HCEC 1CT (cell line): ENCODE measurements at places on chromosomes 2 and 18.

GRCh38 chr2:198545411-198545810 lies 741.0 kb downstream of the PLCL1 start:
- DNase-seq = peak; percentile 34

DNA sequence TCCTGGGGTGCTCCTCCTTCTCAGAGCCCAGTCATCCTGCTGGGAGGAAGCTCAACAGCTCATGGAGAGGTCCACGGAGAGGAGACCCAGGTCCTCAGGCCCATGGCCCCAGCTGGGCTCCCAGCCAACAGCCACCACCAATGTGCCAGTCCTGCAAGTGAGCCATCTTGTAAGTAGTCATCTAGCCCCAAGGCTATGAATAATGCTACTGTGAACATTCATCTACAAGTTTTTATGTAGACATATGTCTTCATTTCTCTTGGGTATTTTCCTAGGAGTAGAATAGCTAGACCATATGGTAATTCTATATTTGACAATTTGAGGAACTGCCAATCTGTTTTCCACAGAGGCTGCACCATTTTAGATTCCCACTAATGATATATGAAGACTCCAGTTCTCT lies 166.1 kb downstream of the MTCL1 start:
- DNase-seq = no peak

- no peak for DNase-seq
These were observed 142.7 kb downstream of the PDE11A start for GRCh38 chr2:177929662-177930522.

- DNase-seq = peak; percentile 17
These were observed 105.4 kb downstream of the ETAA1 start for GRCh38 chr2:67502346-67503065.

DNA sequence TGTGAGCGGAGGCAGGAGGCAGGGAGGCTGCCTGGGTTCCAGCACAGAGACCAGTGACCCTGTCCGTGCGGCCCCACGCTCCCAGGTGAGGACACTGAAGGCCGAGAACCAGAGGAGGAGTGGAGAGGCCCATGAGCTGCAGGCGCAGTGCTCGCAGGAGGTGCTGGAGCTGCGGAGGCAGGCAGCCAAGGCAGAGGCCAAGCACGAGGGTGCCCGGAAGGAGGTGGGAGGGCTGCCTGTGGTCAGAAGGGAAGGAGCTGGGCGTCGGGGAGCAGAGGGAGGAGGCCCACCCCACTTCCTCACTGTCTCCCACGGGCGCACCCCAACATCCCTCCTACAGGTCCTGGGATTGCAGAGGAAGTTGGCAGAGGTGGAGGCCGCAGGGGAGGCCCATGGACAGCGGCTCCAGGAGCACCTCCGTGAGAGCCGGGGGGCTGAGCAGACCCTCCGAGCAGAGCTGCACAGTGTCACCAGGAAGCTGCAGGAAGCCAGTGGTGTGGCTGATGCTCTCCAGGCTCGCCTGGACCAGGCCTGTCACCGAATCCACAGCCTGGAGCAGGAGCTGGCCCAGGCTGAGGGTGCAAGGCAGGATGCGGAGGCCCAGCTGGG lies 33.0 kb upstream of the SNED1 start:
- no peak for DNase-seq

DNA sequence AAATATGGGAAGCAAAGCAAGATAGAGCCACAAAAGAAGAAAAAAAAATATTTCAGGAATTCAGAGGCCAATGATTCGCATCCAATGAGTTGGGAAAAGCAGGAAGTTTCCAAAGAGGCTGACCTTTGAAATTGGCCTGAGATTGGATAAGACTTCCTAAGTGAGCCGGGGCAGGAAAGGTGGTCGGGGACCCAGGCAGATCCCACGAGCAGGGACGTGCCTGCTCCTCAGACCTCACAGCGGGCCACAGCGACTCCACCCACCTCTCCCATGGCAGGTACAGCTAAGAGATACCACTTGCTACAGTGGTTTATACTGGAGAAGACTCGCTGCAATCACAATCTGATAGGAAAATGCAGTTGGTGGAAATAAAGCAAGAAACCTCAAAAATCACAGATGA lies 102.8 kb upstream of the SALL3 start:
- DNase-seq = no peak

- no peak for DNase-seq
These were observed 32.8 kb downstream of the MAIP1 start for GRCh38 chr2:199988151-199988550.

GRCh38 chr2:174802459-174802858 lies 38.2 kb upstream of the CHRNA1 start:
- peak; percentile 93 for DNase-seq

GRCh38 chr2:127161176-127162136 lies 54.5 kb upstream of the BIN1 start:
- no peak for DNase-seq

- DNase-seq = no peak
These were observed 78.7 kb upstream of the LAPTM4A start for GRCh38 chr2:20130160-20130560.

- no peak for DNase-seq
These were observed 82.5 kb downstream of the TGFA start for GRCh38 chr2:70471129-70471528.

DNA sequence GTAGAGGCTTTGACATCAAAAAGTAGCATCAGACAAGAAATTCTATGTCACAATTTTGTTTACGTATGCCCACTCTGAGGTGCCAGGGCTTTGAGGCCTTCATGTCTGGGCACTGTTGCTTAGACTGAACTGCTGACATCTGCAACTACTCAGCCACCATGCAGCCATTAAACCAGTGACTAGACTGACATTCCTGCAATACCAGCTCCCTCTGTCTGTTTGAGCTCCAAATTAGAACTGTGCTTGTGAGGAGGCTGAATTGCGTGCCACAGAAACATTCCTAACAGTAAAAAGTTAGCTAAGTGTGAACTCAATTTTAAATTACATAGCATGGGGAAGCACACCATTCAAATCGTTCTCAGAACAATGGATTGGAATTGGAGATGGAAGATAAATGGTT lies 163.2 kb downstream of the INSIG2 start:
- no peak for DNase-seq

GRCh38 chr2:23548143-23548769 lies 163.3 kb downstream of the KLHL29 start:
- DNase-seq = no peak

GRCh38 chr2:75326645-75327044 lies 127.3 kb upstream of the TACR1 start:
- DNase-seq = no peak

GRCh38 chr2:37904993-37905392 lies 20.1 kb upstream of the RMDN2 start:
- DNase-seq = no peak

GRCh38 chr2:131067465-131068125 lies 25.7 kb downstream of the FAM168B start:
- no peak for DNase-seq

DNA sequence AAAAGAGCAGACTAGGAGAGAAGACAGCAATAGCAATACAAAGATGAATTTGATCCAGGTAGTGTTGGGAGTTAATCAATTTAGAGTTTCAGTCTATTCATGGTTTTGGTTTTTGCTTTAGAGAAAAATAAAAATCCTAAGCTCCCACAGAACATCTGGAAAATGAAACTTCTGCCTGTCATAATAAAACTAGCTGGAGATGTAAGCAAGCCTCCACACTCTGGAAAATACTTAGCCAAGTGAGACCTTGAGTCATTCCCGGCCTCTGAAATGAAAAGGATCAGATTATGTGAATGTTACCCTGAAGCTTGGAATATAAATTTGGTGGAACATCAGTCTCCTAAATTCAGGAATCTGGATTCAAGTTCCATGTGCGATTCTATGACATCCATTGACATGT lies 485.6 kb upstream of the SPRED2 start:
- no peak for DNase-seq

DNA sequence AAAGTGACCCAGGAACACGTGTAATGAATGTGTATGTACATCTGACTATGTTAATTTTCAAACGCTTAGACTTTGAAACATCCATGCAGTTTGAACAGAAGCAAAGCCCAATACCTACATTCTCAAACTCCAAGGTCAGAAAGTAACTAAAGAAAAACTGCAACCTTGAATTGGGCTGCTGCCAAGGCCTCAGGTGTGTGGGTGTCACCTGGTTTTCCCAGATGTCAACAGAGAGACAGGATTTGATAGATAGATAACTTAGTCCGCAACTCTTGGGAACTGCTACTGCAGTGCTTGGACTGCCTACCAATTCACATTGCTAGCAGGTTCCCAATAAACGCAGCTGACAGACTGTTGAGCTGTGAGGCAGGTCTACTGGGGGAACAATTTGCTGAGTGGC lies 78.7 kb upstream of the PAPOLG start:
- no peak for DNase-seq

DNA sequence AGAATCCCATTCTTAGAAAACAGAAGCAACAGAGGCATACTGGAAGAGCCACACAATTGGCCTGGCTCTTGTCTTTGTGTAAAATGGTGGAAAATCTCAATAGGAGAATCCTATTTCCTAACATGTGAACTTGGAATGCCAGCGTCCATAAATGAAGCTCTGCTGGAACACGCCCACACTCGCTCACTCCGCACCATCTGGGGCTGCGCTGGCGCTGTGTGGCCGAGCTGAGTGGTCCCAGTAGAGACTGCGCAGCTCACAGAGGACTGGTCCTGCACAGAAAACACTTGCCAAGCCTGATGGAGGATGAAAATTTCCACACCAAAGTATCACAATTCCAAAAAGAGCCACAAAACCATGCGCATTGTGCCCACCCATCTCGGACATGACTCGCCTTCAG lies 56.2 kb downstream of the PXDN start:
- no peak for DNase-seq

DNA sequence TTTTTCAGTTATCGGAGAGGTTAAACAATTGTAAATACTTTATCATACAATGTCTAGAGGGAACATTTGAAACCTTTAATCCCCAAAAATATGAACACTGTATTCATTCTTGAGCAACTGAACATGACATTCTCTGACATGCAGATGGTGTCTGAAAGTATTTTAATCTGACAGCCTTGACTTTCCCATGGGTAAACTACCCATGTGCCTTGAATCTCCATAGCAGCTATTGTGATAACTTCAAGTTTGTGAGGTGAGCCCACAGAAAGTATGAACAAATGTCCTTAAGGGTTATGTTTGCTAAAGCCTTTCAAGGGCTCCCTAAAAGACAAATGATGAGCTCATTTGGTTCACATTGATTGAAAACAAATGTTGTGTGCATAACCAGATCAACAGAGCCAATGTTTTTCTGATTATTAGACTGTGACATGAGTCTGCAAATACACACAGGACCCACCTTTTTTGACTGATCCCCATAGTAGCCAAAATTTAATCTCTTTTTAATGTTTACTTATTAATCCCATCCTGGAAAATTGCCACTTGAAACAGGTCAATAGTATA lies 1326.0 kb downstream of the LRP1B start:
- DNase-seq = no peak

GRCh38 chr2:18924886-18925285 lies 335.5 kb upstream of the NT5C1B start:
- peak; percentile 37 for DNase-seq

GRCh38 chr18:27794181-27794926 lies 382.6 kb downstream of the CDH2 start:
- no peak for DNase-seq

DNA sequence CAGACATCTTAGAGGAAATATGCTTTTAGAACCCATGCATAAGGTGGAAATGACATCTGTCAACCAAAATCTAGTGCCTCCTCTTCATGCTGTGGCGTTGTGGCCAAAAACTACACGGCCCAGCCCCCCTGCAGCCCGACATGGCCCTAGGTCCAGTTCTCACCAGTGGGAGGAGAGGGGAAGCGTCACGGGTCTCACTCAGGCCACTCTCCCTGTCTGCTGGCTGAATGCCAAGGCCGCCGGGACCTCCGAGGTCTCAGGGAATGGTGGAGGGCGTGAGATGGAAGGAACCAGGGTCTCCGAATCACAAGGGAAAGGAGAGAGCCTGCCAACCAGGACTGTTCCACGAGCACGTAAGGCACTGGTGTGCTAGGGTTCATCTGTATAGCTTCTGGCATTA lies 361.0 kb downstream of the ANAPC1 start:
- DNase-seq = no peak

DNA sequence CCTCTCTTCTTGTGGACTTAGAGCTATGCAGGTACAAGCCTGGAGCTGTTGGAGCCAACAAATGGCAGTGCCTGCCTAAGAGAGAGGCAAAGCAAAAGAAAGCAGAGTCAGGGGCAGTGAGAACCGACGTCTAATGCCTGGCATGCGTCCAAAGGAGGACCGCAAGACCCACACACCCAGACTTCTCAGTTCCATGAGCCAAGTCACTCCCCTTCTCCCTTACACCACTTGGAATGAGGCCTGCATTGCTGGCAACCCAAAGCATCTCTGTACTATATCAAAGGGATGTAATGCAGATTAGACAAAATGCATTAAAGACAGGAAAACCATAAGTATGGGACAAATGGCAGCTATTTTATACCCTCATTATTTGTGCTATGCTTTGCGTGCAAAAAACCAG lies 49.9 kb upstream of the RNU4ATAC start:
- no peak for DNase-seq

DNA sequence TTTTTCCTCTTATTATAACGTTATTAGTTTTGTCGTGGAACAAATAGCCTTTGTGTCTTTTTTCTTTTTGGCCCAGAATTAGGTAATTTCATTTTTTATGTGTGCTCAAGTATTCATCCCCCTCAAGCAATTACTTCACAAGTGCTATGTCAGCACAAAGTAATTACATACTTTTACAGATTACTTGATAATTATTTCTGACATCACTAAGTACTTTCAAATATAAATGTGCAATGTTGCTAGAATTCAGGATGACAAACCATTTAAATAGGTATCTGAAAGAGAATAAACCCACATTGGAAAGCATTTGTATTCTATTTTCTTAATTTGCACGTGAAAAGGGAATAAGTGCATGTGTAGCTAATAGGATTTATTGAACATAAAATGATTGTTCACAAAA lies 238.2 kb downstream of the CDH7 start:
- DNase-seq = no peak

DNA sequence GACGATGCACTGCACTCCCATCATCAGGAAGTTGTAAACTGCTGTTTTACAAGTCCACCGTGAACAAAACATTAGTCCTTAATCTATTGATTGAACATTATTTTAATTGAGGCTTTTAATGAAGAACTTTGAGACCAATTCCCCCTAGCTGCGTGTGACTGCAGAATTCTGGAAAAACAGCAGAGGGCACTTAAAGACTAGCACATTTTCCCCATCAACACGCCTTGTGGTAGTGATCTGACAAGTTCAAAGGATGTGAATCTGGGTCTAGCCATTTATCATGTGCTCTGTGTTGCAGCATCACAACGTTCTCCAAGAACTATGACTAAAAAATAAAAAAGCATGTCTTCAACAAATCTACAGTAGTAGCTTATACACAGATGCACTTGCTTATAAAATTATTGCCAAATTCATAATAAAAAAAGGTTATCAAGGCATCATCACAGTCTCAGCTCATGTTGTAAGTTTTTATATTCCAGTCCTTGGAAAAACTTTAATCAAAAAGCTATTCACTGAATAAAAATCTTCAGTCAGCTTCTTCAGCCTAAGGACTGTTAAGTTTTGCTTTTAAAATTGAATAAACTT lies 35.8 kb downstream of the SKOR2 start:
- peak; percentile 74 for DNase-seq

DNA sequence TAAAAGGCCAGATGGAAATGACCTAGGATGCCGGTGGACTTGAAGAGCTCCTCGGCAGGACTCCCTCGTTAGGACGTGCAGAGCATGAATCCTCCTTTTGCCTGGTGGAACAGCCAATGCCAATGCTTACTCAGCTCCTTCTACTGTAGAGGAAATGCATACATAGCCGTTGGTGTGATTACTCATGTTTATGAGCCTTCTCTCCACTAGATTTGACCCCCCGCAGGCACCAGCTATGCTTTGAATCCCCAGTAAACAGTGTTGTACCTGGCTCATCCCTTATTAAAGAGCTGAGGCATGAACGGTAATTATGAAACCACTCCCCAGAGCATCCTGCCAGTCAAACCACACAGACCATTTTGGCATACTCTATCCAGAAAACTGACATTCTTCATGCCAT lies 172.8 kb downstream of the ANTXR1 start:
- peak; percentile 79 for DNase-seq
